ENCODE measurements at places on chromosomes 5 and 9.

DNA sequence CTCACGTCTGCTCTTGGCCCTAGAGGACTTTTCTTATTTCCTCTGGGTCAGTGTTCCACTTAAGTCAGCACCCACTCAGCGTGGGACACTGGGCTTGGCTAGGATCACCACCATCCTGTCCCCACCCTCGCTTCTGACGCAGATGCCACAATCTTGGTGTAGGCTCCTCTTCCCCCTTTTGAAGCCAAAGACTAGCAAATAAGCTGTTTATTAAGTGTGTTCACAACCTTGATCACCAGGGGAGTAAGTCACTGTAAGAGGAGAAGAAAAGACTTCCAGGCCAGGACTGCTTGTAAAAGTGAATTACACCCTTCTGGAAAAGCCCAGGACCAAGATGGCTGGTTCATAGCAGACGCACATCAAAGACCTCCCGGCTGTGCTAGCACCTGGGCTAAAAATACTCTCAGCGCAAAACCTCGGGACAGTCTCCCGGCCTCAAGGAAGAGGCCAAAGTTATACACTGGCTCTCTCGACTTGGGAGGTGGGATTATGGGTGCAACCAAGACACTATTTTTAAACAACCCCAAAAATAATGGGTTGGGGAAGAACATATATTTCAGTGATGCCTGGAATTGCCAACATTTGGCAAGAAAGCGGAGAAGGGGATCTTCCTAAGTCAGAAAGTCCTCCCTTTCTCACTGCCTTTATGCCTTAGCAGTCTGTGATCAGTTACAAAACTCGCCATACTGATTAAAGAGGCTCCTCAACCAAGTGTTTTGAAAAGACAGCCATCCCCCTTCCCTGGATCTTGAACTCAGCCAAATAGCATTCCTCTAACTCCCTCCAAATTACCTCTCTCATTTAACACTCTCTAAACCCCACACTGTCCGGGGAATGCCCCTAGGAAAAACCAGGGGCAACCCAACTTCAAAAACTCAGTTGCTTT, 69.4 kb downstream of the RAPGEF1 start:
- DNase-seq: no peak

DNA sequence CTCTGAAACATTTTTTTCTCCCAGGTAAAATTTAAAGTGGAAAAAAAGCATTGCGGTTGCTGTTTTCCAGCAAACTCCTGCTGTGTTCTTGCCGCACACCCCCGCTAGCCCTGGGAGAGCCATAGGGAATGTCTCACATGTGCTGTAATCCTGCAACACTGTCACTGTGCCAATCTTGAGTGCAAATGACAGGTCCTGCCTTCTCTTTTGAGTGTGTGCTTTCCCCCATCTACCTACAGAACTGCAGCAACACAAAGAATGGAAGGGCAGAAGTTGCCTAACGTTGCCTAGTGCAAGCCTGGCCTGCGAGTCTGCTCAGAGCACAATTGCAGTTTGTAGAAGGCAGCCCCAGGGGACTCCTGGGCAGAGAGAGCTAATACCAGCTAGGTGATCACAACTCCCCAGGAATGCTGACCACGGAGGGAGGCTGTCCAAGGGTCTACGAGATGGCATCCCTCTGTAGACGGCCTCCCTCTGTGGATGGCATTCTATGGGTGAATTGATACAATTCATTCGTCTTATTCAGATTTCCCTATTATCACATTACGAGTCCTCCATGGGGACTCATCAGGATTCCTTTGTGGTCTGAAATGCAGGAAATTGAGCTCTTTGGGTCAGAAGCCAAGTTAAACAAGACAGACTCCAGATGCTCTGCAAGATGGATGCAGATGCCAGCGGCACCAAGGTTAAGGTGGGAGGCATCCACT, 172.6 kb upstream of the S1PR3 start:
- no peak for DNase-seq

- DNase-seq: no peak
Measured at GRCh38 chr9:38126730-38127129, 57.7 kb upstream of the SHB start.

DNA sequence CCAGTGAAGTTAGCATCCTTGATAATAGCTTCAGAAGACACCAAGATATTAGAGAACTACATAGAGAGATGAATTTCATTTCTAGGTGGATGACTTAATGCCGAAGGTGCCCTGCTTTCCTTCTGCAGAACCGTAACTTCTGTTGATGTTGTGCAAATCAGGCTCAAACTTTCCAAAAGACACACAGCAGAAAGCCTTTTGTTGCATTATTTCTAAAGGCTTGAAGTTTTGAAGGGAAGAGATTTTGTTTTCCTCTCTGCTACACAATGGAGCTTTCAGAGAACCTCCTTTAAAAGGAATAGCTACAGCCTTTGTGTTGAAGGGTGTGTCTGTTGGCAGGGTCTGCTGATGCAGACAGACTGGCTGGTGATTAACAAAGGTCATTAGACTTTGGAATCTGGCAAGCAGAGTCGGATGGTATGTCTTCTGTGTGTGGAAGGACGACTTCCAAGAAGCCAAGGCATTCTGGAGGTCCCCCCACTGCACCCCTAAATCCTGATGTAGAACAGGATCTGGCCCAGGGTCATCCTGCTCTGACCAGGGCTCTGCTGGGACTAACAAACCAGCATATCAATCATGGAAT, 57.8 kb downstream of the ZNF462 start:
- no peak for DNase-seq

GRCh38 chr5:84383816-84384603, 670 bp downstream of the EDIL3 start:
- no peak for DNase-seq

- DNase-seq: no peak
Measured at GRCh38 chr5:56647099-56647850, 168.1 kb upstream of the MAP3K1 start.

DNA sequence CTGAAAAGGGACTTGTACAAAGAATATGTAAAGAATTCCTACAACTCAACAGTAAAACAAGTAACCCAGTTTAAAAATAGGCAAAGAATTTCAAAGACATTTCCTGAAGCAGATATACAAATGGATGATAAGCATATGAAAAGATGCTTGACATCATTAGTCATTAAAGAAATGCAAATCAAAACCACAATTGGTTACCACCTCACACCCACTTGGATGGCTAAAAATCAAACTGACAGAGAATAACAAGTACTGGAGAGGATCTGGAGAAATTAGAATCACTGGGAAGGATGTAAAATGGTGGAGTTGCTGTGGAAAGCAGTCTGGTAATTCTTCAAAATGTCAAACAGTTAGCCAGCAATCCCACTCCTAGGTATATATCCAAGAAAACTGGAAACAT, 12.5 kb upstream of the FOXE1 start:
- DNase-seq: no peak

DNA sequence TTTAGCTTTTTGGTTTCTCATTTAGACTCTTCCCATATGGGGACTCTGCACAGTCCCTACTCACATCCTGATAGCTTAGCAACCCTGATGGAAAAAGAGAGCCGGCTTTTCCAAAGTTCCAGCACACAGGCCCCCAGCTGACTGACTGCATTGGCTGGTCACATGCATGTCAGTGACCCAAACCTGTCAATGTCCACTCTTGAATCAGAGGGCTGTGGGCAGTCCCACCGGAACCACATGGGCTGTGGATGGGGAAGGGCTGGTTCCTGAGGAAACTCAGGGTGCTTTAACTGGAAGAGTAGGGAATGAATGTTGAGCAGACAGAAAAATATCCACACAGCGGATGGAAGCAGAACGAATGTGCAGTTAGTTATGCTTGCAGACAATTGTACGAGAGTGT, 136.6 kb downstream of the NSG2 start:
- no peak for DNase-seq

DNA sequence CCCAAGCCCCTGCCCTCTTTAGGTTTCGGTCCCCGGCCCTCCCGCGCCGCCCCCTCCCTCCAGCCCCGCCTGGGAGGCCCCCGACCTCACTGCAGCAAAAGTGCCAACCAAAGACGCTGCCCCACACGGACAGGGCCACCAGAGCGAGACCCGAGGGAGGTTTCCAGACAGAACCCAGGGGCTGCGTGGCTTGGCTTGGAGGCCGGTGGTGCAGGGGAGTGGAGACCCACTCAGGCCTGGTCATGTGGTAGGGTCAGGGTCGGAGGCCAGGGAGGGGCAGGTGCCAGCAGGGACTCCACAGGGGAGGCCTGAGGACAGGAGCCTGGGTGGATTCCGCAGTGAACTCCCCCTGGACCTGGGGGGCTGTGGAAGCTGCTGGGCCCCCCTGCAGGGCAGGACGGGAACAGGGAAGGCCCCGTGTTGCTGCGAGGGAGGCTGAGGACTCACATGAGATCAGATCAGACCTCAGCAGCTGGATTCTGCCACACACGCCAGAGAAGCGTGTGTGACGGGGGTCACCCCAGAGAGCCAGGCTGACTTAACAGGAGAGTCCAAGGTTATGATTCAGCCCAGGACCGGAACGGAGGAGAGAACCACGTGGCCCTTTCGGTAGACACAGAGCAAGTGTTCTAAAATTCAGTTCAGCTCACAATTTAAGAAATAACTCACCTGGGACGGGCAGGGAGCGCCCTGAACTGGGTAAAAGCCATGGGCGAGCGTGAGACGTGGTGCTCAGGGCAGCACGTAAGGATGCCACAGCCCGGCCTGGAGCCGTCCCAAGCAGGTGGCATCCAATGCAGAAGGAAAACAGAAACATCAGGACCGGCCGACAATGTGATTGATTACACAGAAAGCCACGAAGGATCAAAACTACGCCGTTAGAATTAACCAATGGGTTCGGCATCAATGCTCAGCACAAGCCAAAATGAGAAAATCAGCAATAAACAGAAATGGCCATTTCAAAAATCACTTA, 38.9 kb downstream of the EXD3 start:
- no peak for DNase-seq

DNA sequence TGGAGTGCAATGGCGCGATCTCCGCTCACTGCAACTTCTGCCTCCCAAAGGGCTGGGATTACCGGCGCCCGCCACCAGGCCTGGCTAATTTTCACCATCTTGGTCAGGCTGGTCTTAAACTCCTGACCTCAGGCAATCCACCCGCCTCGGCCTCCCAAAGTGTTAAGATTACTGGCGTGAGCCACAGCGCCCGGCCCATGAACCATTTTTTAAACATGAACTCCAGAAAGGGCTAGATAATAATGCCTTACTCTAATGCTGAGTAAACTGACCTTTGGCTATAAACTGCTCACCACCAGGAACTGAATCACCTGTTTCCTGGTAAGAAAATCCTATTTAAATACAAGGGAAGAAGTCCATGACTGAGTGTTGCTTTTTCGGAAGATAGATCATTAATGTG, 23.2 kb upstream of the DAB2 start:
- DNase-seq: no peak

DNA sequence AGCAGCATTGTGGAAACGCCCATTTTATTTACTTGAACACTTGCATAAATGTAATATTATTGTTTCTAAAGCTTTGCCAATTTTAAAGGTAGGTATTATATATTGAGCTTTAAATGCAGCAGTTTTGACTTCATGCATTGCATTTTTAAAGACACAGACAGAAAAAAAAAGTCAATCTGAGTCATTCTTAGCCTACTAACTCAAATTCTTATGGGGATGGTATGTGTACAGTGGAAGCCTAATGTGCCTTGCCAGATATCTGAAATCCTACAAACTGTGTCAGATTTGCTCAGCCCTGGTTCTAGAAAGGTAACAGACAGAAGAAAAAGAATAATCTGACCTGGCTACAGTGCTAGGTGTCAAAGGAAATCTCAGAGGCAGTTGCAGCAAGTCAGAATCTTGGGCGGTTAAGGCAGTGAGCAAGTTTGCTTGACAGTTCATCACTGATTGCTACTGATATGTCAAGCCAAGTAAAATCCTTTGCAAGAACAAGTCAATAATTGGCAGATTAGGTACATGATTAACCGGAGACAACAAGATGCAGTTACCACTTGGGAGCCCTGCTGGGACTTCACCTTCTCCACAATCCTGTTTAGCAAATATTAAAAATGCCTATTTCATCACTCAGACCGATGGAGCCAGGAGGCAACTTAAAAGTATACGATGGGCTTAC, 224.8 kb upstream of the WWC1 start:
- DNase-seq: no peak

DNA sequence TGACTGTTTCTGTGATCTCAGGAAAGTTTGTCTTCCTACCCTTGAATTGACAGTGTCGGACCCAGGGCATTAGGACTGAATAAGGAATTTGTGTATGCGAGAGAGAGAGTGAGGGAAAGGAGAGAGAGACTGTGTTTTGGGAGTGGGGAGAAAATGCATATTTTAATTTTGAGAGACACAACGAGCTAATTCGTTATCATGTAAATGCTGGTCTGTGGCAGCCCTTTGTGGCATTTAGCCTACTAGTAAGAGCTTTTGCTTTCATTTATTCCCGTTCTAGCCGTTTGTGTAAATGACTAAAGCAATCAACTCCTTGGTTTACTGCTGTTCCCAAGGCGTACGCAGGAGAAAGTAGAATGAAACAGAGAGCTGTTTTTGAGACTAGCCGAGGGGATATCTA, 79.8 kb upstream of the MAMDC2 start:
- no peak for DNase-seq

DNA sequence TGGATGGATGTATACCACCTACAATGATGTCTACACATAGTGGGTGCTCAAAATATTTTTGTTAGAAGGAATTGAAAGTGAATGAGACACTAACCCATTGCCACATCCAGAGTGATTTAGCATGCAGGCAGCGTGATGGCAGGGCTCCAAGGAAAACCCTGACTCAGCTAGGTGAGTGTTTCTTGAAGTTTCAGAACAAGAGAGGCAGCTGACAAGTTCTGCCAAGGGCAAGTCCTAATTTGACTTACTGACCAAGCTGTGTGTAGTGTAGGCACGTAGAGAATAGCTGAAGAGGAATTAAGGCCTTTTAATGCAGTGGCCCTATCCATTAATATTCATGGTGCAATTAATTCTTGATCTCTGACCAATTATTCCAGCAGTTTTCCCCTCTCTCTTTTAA, 107.8 kb upstream of the ATP10B start:
- no peak for DNase-seq

DNA sequence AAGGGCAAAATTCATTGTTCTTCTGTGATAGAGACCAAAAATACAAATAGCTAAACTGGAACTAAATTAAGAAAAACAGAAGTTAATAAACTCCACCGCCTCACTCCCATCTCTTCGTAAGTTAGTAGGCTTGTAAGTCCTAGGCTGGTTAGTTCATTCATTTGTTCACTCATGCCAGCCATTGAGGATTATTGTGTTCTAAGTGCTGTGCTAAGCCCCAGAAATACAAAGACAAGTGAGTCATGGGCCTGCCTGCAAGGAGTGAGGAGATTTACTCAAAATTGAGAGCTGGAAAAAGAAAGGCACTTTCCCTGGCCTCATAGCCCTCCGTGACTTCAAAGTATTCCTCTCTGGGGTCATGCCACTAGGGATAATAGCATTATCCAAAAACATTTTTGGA, 8.5 kb downstream of the DOCK8 start:
- DNase-seq: no peak

GRCh38 chr9:137368431-137369035, 54.4 kb downstream of the EXD3 start:
- no peak for DNase-seq

GRCh38 chr5:52842111-52842510, 54.4 kb downstream of the ITGA1 start:
- DNase-seq: no peak

GRCh38 chr5:139636207-139636792, 11.8 kb upstream of the CXXC5 start:
- no peak for DNase-seq

Data from AG09309 (cell line).